ENCODE measurements at places on chromosomes 3 and 15. TPM values are rescaled to one million over a fixed set of nuclear protein-coding genes. Genes with fewer than 3 reads are reported as not detected.

The ZBTB47 gene
- total RNA-seq = 47.9 TPM

DNA sequence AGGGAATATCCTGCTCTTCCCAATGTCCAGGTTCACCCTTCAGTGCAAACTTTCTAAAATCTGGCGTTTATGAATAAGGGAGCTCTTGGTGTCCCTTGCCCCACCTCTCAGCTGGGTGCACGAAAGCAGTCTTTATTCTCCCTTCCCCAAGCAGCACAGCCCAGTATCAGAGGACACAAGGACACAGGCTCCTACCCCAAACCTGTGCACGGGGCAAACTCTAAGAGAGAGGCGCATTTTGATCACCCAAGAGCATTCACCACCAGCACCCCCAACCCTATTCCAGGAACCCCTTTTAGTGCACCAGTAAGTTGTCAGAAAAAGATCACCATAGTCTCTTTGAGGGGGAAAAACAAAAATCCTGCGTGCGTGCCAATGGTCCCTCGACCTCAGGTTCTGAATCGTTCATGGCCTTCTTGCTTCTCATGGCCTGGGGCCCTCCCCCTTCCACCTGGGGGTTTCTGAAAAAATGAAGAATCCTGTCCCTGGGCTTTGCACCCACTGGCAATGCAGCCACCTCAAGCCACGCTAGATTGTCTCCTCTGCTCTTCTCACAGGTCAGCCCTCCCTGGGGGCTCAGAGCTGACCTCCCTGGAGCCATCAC, 78.9 kb downstream of the FAM174B start:
- peak; percentile 67 for DNase-seq

GRCh38 chr15:58551764-58552504, 120.1 kb downstream of the LIPC start:
- peak; percentile 84 for DNase-seq

The SEMA6D gene
- total RNA-seq = 34.9 TPM

DNA sequence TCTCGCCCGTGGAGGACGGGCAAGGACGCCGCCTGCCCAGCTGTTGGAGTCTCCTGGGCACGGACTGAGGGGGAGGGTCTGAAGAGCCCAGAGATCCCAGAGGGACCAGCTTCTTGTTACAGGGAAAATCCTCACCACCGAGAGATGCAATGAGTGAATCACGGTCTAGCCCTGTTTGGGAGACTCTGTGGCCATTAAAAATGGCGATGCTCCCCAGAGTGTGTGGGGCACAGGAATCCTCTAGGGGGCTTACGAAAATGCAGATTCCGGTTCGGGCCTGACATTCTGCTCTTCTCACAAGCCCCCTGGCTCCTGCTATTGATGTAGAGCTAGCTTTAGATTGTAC, 35.5 kb upstream of the EPHB3 start:
- no peak for DNase-seq

The CACNA1D gene
- total RNA-seq = 0.74 TPM

GRCh38 chr3:58009749-58010535, 1.7 kb downstream of the FLNB start:
- DNase-seq = no peak

The THAP10 gene
- total RNA-seq = 2.7 TPM

- DNase-seq = no peak
Observed at GRCh38 chr15:41022487-41023090, 69.3 kb downstream of the CHAC1 start.

DNA sequence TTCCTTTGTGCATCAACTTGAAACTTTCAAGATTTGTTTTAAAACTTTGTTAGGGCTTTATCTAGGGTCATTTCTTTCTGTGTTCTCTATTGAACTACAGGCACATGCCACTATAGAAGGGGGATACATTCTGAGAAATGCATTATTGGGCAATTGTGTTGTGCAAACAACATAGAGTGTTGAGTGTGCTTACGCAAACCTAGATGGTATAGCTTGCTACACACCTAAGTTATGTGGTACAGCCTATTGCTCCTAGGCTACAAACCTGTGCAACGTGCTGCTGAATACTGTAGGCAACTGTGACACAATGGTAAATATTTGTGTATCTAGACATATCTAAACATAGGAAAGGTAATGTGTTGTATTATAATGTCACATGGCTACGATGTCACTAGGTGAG, 33.0 kb upstream of the KLF13 start:
- DNase-seq = no peak

DNA sequence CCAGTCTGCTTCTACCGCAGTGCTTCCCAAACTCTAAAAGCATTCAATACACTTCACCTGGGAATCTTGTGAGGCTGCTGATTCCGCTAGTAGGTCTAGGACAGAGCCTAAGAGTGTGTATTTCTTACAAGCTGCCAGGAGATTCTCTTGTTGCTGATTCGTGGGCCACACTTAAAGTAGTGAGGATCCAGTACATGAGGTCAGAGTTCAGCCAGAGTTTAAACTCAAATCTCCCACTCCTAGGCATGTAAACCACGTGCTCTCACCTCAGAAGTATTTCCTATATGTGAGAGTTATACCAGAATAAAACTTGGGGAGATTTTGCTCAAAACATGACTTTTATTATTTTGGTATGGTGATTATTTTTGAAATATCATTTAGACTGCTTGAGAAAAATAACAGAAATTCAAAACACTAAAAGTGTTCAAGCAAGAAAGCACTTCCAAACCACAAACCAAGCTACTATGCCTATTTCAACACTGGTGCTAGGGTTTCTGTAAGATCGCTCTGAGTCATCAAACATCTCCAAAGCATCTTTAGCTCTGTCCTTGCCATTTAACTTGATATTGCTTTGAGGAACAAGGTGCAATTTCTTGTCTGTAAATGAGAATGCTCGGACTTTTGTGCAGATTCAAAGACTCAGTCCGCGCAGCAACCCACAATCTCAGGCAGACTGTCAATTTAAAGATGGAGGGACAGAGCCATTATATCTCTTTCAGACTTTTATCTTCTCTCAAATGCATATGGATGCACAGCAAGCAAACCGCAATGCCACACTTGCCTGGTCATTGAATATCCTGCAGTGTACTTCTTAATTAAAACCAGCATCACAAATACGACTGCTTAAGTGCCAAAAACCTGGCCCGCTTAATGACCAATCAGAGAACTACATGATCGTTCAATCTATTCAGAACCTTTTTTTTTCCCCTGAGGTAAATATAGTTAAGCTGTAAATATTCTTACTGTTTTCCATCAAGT, 59.8 kb downstream of the AGTR1 start:
- no peak for DNase-seq

- no peak for DNase-seq
Observed at GRCh38 chr3:72411843-72412242, 436.4 kb downstream of the SHQ1 start.

The MST1 gene
- total RNA-seq = 10.8 TPM

GRCh38 chr3:102161384-102162006, 273.3 kb upstream of the ZPLD1 start:
- no peak for DNase-seq

The EXD1 gene
- total RNA-seq = not detected

The ZIC4 gene
- total RNA-seq = not detected

GRCh38 chr3:158456114-158456513, 114.9 kb upstream of the MLF1 start:
- DNase-seq = no peak

- no peak for DNase-seq
Observed at GRCh38 chr15:95290176-95290974, 1040.1 kb upstream of the NR2F2 start.

DNA sequence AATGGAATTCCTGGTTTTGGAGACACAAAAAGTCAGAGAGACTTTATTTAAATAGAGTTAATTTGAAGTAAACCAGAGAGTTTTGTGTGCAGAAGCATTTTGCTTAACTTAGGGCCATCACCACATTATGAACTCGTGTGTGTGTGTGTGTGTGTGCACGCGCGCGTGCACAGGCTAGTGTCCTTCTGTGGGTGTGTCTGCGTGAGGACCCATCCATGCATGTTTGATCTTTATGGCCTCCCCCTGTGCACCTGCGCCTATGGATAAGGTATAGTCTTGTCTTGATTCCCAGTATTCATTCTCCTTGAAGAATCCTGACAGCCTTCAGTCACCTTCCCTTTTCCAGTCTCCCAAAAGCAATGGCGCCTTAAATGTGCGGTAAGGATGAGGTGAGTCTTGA, 26.0 kb downstream of the MUC20 start:
- DNase-seq = no peak

DNA sequence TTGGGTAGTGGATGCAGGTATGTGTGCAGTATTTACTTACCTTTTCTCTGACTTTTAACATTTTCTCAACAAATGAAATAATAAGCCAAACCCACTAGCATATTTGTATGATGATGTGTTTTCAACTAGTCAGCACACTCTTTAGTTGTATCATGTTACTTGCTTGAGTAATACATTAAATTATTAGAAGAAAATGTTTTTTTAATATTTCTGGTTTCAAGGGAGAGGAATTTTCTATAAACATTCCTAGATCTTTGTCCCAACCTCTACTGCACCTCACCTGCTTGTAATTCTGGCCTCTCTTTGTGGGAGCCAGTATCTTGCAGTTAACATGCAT, 161.8 kb upstream of the CBLB start:
- DNase-seq = no peak

GRCh38 chr15:69499521-69500211, 47.0 kb downstream of the RPLP1 start:
- DNase-seq = no peak

- DNase-seq = no peak
Observed at GRCh38 chr3:143121241-143122088, 1.9 kb downstream of the CHST2 start.

DNA sequence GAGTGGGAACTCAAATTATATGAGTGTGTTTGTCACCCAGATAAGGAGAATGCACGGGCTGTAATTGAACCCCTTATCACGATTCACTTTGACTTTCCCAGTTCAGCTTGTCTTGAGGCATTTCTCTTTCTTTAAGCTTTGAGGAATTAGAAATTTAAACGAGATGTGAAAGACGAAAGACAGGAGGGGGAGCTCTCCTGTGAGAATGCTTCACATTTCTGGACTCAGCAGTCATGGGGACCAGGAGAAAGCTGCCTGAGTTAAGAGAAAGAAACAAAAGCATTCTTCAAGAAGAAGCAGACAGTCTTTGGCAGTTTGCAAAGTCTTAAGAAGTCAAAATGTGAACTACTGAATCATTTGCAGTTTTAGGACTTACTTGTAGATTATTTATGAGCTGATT, 205.6 kb downstream of the NECTIN3 start:
- no peak for DNase-seq

GRCh38 chr3:61761694-61762430, 200.5 kb downstream of the PTPRG start:
- DNase-seq = no peak

GRCh38 chr3:37640636-37641375, 220.9 kb upstream of the CTDSPL start:
- peak; percentile 84 for DNase-seq

GRCh38 chr3:122488262-122488973, 26.3 kb downstream of the KPNA1 start:
- no peak for DNase-seq

- no peak for DNase-seq
Observed at GRCh38 chr3:96753124-96753523, 61.3 kb upstream of the EPHA6 start.

The SLC24A1 gene
- 7.4 TPM for total RNA-seq

GRCh38 chr3:53230789-53231188, 25.0 kb downstream of the TKT start:
- DNase-seq = no peak

The SLC12A1 gene
- not detected for total RNA-seq

The ETV5 gene
- total RNA-seq = 18.4 TPM

DNA sequence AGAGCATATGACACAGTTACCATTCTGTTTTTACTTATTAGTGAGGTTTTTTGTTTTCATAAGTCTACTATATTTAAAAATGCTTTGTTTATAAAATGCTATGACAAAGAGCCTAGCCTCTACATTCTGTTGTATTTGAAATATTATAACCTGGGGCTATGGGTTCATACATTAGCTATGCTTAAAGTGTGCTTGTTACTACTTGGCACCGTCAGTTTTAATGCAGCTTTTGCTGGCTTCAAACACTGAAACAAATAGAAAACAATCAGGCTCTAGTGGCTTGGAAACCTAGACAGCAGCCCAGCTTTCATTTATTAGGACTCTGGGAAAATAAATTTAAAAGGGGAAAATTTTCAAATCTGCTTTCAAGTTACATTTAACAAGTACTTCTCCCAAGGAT, 635.9 kb downstream of the CADM2 start:
- DNase-seq = no peak

DNA sequence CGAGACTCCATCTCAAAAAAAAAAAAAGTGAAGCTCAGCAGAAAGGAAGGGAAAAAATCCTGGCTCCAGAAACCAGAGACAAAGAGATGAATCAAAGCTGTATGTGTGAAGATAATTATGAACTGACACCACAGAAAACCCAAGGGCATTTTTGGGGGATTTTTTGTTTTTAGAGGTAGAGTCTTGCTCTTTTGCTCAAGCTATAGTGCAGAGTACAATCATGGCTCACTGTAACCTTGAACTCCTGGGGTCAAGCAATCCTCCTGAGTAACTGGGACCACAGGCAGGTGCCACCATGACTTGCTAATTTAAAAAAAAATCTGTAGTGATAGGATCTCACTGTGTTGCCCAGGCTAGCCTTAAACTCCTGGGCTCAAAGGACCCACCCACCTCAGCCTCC, 22.8 kb downstream of the HCLS1 start:
- DNase-seq = peak; percentile 16

GRCh38 chr3:37986479-37987314, 3.9 kb upstream of the VILL start:
- no peak for DNase-seq

- no peak for DNase-seq
Observed at GRCh38 chr3:196016485-196016884, 65.4 kb downstream of the TFRC start.

The TYRO3 gene
- 13.3 TPM for total RNA-seq

The STAB1 gene
- 124 TPM for total RNA-seq

GRCh38 chr15:93779341-93779740, 452.0 kb upstream of the MCTP2 start:
- DNase-seq = no peak

The SI gene
- total RNA-seq = not detected

The GRAMD2A gene
- total RNA-seq = 7.4 TPM

- no peak for DNase-seq
Observed at GRCh38 chr3:143170074-143170473, 50.5 kb downstream of the CHST2 start.

The ZNF502 gene
- total RNA-seq = 4.4 TPM

DNA sequence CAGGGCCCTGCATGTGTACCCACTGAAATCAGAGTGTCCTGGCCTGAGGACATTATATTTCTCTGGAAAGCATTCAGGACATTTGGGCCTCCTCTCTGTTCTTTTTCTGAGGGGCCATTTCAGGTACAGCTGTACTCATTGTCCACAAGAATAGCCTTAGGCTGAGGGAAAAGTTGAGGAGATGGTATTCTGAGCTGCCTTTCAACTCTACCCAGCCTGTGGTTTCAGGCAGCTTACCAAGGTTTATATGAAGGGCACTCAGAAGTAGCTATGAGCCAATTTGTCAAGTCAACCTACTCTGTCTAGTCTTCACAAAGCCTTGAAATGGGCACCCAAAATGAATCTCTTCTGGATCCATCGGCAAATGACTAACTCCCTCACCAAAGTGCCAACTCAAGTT, 9.4 kb downstream of the ATP13A4 start:
- DNase-seq = no peak

The CCR3 gene
- total RNA-seq = not detected

GRCh38 chr3:12643010-12643380, 20.9 kb downstream of the RAF1 start:
- no peak for DNase-seq

The TJP1 gene
- total RNA-seq = 110 TPM

Data from vagina (tissue), 2 donors.